Smooth muscle cell of trachea (primary cell): ENCODE measurements at places on chromosomes 1 and 21. TPM values are rescaled to one million over a fixed set of nuclear protein-coding genes. Genes with fewer than 3 reads are reported as not detected.

The FABP3 gene
- total RNA-seq = 39.5 and 109 TPM in 2 replicates

The OR2W3 gene
- not detected in 2 replicates for total RNA-seq

The TRIM58 gene
- total RNA-seq = under 0.01 TPM in 1 of 2 replicates, not detected in the other

The C1orf185 gene
- not detected in 2 replicates for total RNA-seq

The SCYL3 gene
- 12.8 and 13.6 TPM in 2 replicates for total RNA-seq

The SNRNP40 gene
- total RNA-seq = 83.2 and 91.9 TPM in 2 replicates

The MX2 gene
- 1.8 and 3.6 TPM in 2 replicates for total RNA-seq

The C2CD2 gene
- 16.3 and 25.8 TPM in 2 replicates for total RNA-seq

The PLEKHN1 gene
- 0.33 and 0.58 TPM in 2 replicates for total RNA-seq

The GPATCH4 gene
- total RNA-seq = 11.9 and 19.9 TPM in 2 replicates

The IFT25 gene
- 12.1 and 40.3 TPM in 2 replicates for total RNA-seq

The PROK1 gene
- total RNA-seq = not detected in 2 replicates

The HPCAL4 gene
- total RNA-seq = not detected in 2 replicates

The ASCL5 gene
- not detected in 2 replicates for total RNA-seq

The SMYD3 gene
- total RNA-seq = 43.9 and 70.3 TPM in 2 replicates

The IVL gene
- total RNA-seq = not detected in 2 replicates

The CAMTA1 gene
- 37.9 and 98.8 TPM in 2 replicates for total RNA-seq

The CD34 gene
- 0.17 and 0.29 TPM in 2 replicates for total RNA-seq

The GPR153 gene
- total RNA-seq = 6.4 and 26.5 TPM in 2 replicates

The ARID1A gene
- 17.4 and 33.6 TPM in 2 replicates for total RNA-seq

The PKP1 gene
- under 0.01 TPM in 2 replicates for total RNA-seq

The MYBPH gene
- total RNA-seq = 0.15 and 2.2 TPM in 2 replicates

The SLC1A7 gene
- 0.73 and 1.2 TPM in 2 replicates for total RNA-seq

The OR2T35 gene
- total RNA-seq = not detected in 2 replicates

The KRTAP21-2 gene
- total RNA-seq = not detected in 2 replicates

The C1QTNF12 gene
- 2.5 and 5.1 TPM in 2 replicates for total RNA-seq

The SNX27 gene
- 38.3 and 38.5 TPM in 2 replicates for total RNA-seq

The TIAM1 gene
- 2.9 and 3.5 TPM in 2 replicates for total RNA-seq

The IL10 gene
- total RNA-seq = not detected in 2 replicates

The S100A5 gene
- not detected in 2 replicates for total RNA-seq

The MMP23B gene
- total RNA-seq = 2.5 and 8.3 TPM in 2 replicates

The AGPAT3 gene
- total RNA-seq = 61.7 and 67.3 TPM in 2 replicates

The AMY1A gene
- total RNA-seq = not detected in 2 replicates

The OLFML3 gene
- 139 and 144 TPM in 2 replicates for total RNA-seq

The TMEM200B gene
- total RNA-seq = 20.0 and 22.8 TPM in 2 replicates

The SLC16A4 gene
- total RNA-seq = 44.7 and 53.7 TPM in 2 replicates

The ATAD3B gene
- 15.0 and 15.1 TPM in 2 replicates for total RNA-seq

The DNALI1 gene
- 5.5 and 7.9 TPM in 2 replicates for total RNA-seq

The TFB2M gene
- 15.3 and 16.4 TPM in 2 replicates for total RNA-seq

The GPATCH2 gene
- 14.1 and 23.9 TPM in 2 replicates for total RNA-seq

The BTBD19 gene
- 3.9 and 10.1 TPM in 2 replicates for total RNA-seq

The CLDN17 gene
- total RNA-seq = not detected in 2 replicates

The FMO3 gene
- total RNA-seq = 5.1 and 15.6 TPM in 2 replicates

The DDI2 gene
- 14.5 and 19.0 TPM in 2 replicates for total RNA-seq

The HSD17B7 gene
- 17.5 and 25.3 TPM in 2 replicates for total RNA-seq

The IGSF21 gene
- total RNA-seq = not detected in 2 replicates

The TFAP2E gene
- total RNA-seq = 0.33 and 0.44 TPM in 2 replicates

The STYXL2 gene
- not detected in 2 replicates for total RNA-seq

The SEMA6C gene
- 1.2 and 1.3 TPM in 2 replicates for total RNA-seq

The CYP4A11 gene
- total RNA-seq = not detected in 2 replicates

The FCRL1 gene
- total RNA-seq = not detected in 2 replicates

The PLA2G5 gene
- total RNA-seq = 0.15 and 6.9 TPM in 2 replicates

The HEYL gene
- not detected in 2 replicates for total RNA-seq

The TSSK3 gene
- 1.0 and 1.3 TPM in 2 replicates for total RNA-seq

The TEDDM1 gene
- not detected in 2 replicates for total RNA-seq

The FCRL5 gene
- total RNA-seq = not detected in 2 replicates
